CD4-positive, alpha-beta T cell treated with Interleukin-4 for 1 hour (primary cell): ENCODE measurements at places on chromosomes 2 and 18.
A peak's percentile ranks its signal among the peaks of the same experiment; 100 is the strongest.

- DNase-seq, result no peak
These were observed 427.0 kb upstream of the TNP1 start for GRCh38 chr2:217286833-217287232.

- no peak for DNase-seq
These were observed 6.5 kb upstream of the NDUFV2 start for GRCh38 chr18:9096007-9096371.

- DNase-seq, result no peak
These were observed 20.4 kb upstream of the L3MBTL4 start for GRCh38 chr18:6434987-6435709.

DNA sequence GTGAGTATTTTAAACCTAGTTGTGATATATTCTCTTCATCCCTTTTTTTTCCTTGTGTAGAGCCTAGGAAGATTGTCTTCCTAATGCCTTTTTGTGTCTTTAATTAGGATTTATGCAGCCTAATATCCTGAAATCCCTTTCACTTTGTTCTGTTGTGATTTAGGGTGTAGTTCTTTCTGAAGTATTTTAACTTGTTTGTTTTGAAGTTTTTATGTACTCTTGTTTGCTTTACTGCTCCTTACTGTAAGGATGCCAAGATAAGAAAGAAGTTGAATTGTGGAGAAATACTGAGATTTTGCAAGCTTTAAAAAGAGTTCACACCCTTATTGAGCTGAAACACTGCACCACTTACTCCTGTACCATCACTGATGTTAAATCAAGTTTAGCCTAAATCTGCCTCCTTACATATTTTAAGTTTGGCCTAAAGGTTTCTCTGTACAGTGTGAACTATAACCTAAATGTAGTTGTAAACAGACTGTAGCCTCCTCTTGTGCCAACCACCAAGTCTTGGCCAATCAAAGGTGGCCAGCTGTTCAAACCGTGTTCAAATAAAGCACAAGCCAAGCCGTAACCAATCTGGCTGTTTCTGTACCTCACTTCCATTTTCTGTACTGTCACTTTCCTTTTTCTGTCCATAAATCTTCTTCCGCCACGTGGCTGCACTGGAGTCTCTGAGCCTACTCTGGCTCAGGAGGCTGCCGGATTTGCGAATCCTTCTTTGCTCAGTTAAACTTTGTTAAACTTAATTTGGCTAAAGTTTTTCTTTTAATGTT is 17.7 kb upstream of the ACOXL start:
- no peak for DNase-seq

DNA sequence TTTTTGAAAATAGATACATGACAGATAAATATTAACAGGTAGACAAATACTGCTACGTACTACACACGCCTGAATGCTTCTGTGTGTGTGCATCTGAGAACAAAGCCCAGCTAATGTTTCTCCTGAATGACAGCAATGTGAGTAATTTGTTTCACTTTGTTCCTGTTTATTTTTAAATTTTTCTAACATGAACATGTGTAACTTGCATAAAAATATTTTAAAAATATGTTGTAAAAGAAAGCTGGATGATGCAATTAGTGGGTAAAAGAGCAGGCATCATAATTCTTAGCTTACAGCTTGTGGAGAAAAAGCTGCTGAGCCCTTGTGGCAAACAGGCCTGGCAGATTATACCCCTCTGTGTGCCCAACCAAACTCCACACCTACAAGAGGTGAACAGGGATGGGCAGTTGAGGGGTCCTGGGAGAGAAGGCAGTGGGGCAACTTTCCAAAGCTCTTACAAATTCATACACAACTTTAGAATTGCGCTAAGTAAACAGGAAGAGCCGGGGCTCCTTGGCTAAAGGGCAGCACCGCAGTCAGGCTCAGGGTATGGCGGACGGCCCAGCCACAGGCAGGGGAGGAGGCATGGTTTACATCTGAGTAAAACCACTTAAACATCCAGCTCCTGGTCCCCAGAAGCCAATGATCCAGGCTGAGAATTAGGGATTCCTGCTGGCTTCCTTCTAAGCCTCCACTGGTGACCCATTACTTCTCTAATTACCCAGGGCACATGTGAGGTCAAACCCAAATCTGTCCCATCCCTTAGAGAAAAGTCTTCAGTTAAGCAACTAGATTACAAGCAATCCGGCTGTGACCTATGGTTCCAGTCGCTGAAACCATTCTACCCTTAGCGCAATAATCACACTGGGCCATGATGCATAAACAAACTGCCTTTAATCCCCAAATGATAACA is 14.0 kb downstream of the PXDN start:
- no peak for DNase-seq

GRCh38 chr2:161979490-161979889 is 94.5 kb downstream of the DPP4 start:
- no peak for DNase-seq

DNA sequence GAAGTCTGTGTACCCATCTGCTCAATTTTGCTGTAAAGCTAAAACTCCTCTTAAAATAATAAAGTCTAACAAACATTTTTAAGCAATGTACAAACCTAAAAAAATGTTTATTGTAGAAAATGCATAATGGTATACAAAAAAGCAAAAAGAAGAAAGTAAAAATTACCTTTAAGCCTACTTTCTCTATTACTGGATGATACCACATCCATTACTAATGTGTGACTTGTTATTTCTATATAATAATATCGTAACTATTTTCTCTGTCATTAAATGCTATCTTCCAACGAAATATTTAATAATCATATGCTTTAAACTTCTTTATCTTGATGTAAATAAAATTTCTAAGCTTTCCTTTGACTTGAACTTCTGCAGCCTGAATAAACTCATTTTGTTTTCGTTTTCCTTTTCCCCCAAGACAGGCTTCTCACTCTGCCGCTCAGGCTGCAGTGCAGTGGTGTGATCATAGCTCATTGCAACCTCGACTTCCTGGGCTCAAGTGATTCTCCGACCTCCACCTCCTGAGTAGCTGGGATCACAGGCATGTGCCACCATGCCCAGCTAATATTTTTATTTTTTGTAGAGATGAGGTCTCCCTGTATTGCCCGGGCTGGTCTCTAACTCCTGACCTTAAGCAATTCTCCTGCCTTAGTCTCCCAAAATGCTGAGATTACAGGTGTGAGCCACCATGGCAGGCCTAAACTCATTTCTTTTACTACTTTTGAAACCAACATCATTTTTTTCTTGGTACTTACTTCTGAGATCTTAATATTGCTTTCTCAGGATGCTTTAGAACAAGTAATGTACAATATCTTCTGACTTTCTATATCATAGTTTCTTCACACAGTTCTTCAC is 18.1 kb upstream of the DNAH7 start:
- DNase-seq, result no peak

DNA sequence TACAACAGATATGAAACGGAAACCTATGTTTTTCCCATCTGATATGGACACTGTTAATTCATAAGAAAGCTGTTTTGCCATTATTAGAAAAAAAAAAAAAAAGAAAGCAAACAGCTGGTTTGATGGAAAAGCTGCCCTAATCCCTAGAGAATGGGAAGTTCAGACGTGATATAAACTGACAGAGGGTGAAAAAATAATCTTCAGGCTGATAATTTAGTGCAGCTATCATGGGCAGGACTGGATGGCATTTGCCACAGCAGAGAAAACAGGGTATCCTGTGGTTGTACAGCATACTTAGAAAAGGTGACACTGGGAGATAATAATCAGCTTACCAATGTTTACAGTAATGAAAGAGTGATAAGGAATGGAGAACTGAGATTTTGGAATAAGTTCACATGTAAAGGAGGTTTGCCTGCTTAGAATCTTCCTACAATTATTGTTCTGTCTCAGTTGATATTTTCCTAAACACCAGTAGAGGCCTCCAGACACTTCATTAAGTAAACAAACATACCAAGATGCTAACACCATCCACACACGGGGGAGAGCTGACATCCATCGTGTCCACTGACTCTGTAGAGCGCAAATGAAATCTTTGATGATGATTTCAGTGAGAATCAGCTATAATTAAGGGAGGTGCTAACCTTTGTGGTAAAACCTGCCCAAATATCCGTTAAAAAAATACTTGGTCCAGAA is 211.6 kb upstream of the MMADHC start:
- no peak for DNase-seq

DNA sequence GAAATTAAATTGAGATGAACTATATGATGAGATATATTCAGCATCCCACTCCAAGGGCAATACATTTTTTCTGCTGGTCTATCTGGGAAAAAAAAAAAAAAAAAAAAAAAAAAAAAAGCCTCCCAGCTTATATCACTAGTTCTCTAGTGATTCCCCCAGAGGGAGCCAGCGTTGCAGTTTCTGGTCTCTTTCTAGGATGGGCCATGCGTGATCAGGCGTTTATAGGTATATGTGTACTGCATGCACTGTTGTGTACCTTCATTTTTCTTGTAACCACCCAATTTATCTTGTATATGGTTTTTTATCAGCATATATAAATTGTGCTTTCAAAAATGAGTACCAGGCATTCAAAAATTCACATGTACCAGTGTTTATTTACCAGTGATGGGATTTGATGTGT is 35.1 kb downstream of the DCDC2C start:
- no peak for DNase-seq

- no peak for DNase-seq
These were observed 163.1 kb downstream of the ARL6IP6 start for GRCh38 chr2:152881527-152881926.

GRCh38 chr18:74153377-74153776 is 5.1 kb downstream of the TIMM21 start:
- no peak for DNase-seq

GRCh38 chr2:63842149-63843061 is 709 bp downstream of the UGP2 start:
- peak; percentile 26 for DNase-seq

GRCh38 chr2:235642446-235643098 is 148.7 kb downstream of the AGAP1 start:
- no peak for DNase-seq

- DNase-seq, result no peak
These were observed 1.3 kb upstream of the TLX2 start for GRCh38 chr2:74512744-74513604.

GRCh38 chr2:97664636-97664970 is 759 bp upstream of the ACTR1B start:
- DNase-seq, result no peak

GRCh38 chr2:67466734-67467133 is 69.6 kb downstream of the ETAA1 start:
- no peak for DNase-seq

DNA sequence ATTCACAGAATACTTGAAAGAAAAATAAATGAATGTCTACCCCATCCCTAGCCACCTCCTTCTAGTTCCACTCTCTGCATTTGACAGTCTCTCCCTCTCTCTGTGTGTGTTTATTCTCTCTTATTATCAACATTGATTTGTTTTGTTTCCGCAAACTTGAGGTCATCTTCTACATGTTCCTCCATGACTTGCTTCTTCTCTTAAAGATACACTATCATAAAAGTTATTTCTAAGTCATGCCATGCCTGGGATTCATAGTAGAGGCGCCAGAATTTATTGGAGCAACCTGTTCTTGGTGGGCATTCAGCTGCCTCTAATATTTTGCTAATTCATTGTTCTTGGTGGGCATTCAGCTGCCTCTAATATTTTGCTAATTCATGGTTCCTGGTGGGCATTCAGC is 58.9 kb upstream of the SMAD7 start:
- no peak for DNase-seq
